ENCODE measurements at places on chromosomes 1 and 21.

DNA sequence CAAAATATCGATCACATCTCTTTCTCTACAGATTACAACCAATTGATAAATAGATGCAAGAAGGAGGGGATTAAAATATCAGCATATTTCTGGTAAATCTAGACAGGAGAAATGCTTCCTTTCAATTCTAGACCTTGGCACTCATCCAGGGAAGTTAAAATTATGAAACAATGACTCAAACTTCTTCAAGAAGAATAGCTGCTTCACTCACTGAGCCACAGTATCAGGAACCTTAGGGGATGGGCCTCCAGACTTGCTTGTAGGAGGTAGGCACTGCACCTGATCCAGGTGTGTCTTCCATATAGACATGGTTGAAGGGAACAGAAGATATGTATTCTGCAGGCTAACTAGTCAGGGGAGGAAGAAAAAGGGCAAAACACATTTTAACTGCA lies 9.8 kb downstream of the SLAMF7 start:
- peak; percentile 10 for DNase-seq

DNA sequence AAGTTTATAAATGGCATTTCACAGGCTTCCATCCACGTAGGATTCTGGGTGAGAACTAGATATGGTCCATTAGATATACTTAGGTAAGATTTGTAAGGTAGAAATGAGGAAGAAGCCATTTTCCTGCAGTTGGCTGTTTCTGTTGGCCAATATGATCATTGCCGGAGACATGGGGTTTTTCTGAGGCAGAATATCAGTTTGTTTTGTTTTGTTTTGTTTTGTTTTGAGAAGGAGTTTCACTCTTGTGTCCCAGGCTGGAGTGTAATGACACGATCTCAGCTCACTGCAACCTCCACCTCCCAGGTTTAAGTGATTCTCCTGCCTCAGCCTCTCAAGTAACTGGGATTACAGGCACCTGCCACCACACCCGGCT lies 8.7 kb upstream of the EYA3 start:
- no peak for DNase-seq

DNA sequence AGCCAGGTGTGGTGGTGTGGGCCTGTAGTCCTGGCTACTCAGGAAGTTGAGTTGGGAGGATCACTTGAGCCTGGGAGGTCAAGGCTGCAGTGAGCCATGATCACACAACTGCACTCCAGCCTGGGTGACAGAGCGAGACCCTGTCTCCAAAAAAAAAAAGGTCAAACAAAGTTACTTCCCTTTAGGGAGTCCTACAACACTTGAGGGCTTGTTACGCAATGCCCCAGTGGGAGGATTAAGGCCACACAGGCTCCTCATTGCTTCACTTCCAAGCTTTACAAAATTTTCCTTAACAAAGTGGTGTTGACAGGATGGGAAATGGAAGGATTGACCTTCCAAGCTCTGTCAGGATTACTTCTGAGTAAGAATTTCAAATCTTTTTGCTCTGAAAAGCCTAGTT lies 6.2 kb upstream of the EXTL1 start:
- DNase-seq = no peak

- DNase-seq = no peak
Measured at GRCh38 chr1:844472-845026, 79.2 kb upstream of the SAMD11 start.

- DNase-seq = no peak
Measured at GRCh38 chr1:8831340-8831739, 13.9 kb upstream of the RERE start.

DNA sequence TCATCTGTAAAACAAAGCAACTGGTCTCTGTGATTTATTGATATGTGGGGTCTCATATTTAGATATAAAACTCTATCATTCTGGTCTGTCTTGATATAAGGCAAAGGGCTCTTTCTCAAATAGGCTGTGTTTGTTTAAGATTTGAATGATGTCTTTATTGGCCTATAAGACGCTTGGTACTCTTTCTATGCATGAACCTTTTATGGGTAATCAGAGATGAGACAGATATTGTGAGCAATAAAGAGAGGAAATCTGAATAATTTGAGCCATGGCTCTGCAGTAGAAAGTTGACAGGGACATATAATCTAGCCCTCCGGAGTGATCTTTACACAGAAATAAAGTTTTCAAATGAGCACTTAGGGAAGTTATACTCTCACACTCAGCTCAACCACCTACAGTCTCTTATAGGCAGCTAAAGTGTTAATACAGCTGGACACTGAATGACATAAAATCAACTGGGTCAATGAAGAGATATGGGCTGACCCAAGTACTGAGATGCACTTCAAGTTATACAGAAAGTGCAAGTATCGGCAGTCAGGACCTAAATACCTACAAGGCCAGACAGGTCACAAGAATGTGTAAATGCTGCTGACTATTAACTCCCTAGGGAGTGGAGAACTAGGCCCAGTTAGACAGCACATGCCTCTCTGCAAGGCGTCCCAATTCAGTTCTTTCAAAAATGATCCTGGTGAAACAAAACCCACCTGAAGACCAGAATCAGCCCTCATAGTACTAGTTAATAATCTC lies 111.0 kb downstream of the PTPN14 start:
- peak; percentile 45 for DNase-seq

DNA sequence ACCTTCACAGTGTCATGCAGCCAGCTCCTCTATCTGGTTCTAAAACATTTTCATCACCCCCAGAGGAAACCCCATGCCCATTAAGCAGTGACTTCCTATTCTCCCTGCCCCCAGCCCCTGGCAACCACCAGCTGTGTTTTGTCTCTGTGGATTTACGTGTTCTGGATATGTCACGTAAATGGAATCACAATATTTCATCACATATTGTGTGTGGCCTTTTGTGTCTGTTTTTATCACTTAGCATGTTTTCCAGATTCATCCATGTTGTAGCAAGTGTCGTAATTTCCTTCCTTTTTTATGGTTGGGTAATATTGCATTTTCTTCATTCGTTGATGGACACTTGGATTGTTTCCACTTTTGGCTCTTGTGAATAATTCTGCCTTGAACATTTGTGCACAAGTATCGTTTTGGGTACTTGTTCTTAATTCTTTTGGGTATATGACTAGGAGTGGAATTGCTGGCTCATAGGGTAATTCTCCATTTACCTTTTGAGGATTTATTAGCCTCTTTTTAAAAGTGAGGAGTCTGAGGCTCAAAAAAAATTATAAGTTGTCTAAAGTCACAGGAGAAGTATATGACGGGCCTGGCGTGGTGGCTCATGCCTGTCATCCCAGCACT lies 127.0 kb downstream of the MRPS6 start:
- no peak for DNase-seq

DNA sequence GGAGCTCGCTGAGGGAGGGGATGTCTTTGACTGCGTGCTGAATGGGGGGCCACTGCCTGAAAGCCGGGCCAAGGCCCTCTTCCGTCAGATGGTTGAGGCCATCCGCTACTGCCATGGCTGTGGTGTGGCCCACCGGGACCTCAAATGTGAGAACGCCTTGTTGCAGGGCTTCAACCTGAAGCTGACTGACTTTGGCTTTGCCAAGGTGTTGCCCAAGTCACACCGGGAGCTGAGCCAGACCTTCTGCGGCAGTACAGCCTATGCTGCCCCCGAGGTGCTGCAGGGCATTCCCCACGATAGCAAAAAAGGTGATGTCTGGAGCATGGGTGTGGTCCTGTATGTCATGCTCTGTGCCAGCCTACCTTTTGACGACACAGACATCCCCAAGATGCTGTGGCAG lies 1.4 kb downstream of the TSSK3 start:
- DNase-seq = no peak

- DNase-seq = no peak
Measured at GRCh38 chr1:30997463-30998057, 68.0 kb downstream of the PUM1 start.

- DNase-seq = peak; percentile 79
Measured at GRCh38 chr1:230866171-230867070, 1.9 kb downstream of the C1orf198 start.

GRCh38 chr1:231734417-231734816 lies 107.8 kb downstream of the DISC1 start:
- DNase-seq = no peak

DNA sequence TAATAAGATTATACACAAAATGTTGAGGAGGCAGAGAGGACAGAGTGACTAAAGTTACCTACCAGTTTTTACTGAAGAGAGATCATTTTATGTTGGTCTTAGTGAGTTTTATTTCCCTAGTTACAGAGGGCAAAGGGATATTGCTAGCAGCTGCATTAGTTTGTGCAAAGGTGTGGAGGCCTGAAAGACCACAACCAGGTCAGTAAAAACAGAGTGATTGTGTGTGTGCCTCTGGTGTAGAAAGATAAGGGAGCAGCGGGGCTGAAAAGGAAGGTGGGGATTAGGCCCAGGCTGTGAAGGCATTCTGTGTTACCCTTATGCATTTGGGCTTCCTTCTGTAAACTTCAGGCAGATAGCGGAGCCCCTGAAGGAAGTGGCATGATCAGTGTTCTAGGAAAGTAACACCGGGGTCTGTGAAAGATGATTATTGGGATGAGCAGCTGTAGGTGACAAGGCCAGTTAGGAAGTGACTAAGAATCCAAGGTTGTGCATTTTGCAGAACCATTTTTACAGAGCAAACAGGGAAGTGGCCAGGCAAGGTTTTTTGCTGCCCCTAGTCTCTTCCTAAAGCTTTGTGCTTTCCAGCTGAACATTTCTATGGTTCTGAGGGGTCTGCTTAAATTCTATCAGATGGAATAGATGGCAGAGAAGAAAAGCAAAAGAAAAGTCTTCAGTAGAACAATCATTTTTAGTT lies 3.7 kb downstream of the GADD45A start:
- DNase-seq = no peak

DNA sequence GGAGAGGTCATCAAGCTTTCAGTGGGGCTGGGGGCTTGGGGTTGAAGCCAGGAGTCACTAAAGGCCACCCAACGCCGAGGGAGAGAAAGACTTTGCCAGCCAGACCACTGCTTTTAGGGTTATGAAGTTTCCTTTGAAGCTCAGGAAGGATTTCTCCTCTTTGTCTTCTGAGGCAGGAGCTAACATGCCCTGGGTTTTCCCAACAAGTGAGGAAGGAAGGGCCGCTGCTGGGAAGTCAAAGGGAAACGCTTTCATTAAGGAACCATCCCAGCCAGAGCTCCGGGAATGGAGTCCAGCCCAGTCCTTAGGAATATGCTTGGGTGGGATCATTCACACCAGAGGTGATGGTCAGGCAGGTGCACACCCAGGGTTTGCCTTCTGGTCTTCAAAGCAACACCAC lies 436.9 kb downstream of the PRDM2 start:
- DNase-seq = no peak

GRCh38 chr1:169048043-169048442 lies 58.4 kb upstream of the ATP1B1 start:
- no peak for DNase-seq

- DNase-seq = no peak
Measured at GRCh38 chr1:40755067-40755466, 28.5 kb upstream of the KCNQ4 start.

GRCh38 chr1:21764615-21765423 lies 18.1 kb downstream of the USP48 start:
- DNase-seq = peak; percentile 98

- no peak for DNase-seq
Measured at GRCh38 chr1:208205216-208206013, 38.8 kb downstream of the PLXNA2 start.

GRCh38 chr1:79364896-79365295 lies 358.4 kb upstream of the ADGRL4 start:
- DNase-seq = peak; percentile 71

DNA sequence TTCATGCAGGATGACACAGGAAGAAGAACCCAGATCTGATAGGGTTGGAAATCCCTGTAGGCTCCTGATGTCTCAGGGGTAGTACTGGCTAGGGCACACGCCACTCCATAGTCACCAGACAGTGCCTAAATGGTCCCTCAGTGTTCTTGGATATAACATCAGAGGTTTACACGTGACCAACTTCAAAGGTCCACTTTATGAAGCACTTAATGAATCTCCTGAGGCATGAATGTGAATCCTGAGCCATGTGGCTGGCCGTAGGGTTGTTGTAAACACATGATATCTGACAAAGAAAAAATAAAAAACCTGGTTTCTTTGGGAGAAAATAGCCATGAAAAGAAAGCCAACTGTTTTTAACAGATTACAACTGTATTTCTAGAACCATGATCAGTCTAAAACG lies 27.5 kb downstream of the SLC6A17 start:
- no peak for DNase-seq

GRCh38 chr1:174837386-174837785 lies 162.4 kb upstream of the CACYBP start:
- DNase-seq = no peak

DNA sequence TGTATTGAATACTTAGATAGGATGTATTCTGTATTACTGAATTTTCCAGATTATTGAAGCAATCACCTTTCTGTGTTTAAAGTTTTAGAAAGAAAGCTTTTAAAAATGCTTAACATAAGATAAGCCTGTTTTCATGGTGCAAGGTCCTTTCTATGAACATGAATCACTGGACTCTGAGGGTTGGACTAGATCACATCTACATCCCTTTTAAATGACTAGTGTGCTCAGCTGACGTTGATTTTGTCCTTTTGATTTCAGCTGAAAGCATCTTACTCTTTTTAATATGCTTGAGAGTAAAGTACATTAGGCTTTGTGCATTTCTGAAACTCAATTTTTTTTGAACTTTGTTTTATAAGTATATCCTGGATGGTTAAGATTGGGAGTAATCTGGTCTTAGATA lies 16.2 kb downstream of the MIER1 start:
- DNase-seq = peak; percentile 12

- no peak for DNase-seq
Measured at GRCh38 chr1:186202271-186202764, 172.7 kb downstream of the TPR start.

DNA sequence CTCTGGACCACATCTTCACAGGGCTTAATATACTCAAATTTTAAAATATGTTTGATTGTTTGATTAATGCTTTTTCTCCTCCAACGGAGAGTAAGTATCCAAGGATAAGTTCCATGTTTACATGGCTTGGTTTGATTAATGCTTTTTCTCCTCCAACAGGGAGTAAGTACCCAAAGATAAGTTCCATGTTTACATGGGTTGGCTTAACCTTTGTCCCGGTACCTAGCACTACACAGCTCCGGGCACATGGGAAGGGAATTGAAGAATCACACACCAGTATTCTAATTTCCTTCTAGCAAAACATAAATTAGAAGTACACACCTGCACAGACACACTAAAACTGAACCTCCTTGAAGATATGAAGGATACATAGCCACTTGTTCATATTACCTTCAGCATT lies 77.5 kb downstream of the ARID4B start:
- no peak for DNase-seq

GRCh38 chr1:211735208-211736170 lies 60.1 kb upstream of the NEK2 start:
- DNase-seq = peak; percentile 95

GRCh38 chr1:204479387-204480136 lies 15.0 kb downstream of the PIK3C2B start:
- no peak for DNase-seq

All from fibroblast of skin of back (primary cell).